Natural killer cell (primary cell): ENCODE measurements at places on chromosomes 6 and 20. TPM values are rescaled to one million over a fixed set of nuclear protein-coding genes. Genes with fewer than 3 reads are reported as not detected.

RIPPLY2 gene
- not detected for total RNA-seq

COL9A1 gene
- total RNA-seq, result not detected

DNA sequence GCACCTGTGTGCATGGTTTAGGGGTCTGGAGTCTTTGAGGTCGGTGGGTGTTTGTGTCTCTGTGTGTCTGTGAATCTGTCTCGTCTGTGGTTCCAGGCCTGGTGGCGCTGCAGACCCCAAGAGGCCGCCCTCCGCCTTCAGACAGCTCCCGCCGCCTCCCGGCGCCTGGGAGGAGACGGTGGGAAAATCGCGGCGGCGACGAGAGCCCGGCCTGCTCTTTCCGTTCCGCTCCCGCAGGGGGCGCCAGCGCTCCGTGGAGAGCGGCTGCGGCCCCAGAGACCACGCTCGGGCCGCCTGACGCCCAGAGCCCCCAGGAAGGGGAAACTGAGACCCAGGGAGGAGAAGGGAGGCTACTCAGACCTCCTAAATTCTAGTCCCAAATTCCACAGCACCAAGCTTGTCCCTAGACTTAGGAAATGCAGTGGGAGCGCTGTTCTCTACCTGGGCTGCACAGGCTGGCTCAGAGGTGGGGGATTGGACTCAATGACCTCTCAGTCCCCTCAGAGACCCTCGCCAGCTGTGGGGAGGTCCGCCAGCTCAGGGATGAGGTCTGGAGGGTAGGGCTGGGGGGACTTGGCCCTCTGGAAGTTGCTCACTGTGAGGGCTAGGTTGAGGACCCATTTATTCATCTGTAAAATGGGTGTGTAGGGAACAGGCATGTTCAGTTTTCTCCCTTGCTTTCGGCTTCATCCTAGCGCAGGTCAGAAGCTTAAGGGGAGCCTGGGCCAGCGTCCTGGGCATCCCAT, 36.9 kb upstream of the BLCAP start:
- peak; percentile 35 for DNase-seq

SMOC2 gene
- not detected for total RNA-seq

GRCh38 chr20:53599378-53599777, 5.7 kb upstream of the ZNF217 start:
- no peak for DNase-seq

PTK6 gene
- 0.16 TPM for total RNA-seq

GRCh38 chr20:11248011-11248409, 574.2 kb upstream of the JAG1 start:
- no peak for DNase-seq

RFX6 gene
- total RNA-seq, result not detected

DNA sequence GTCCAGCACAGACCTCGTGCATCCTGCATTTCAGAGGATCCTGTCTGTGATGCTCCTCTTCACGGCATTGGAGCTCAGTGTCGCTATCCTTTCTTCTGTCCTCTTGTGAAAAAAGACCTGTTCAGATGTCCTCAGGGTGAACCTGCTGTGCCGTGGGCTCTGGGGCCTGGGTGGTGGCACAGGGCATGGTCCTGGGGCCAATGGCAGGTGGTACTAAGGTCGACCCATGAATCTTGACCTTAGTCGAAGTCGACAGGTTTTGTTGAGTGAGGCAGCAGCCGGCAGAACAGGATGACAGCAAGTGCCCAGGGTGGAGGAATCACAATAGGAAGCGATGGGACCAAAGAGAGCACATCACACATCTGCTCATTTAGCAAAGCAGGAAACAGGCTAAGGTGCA, 22.0 kb upstream of the MAS1L start:
- no peak for DNase-seq

DNA sequence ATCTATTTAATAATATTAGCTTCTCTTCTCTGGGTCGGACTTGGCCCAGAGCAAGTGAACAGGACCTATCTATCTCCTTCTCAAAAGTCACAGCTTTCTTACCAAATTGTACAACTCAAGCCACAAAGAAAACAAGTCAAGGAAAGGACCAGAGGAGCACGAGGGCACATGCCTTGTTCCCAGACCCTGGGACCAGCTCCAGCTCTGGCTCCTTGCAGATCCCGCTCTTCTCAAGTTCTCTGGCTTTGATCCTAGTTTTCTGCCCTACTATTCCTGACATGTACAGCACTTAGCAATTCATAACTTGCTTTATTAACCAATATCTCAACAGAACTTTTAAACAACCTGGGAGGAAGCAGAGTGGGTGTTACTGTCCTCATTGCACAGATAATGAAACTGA, 185.9 kb downstream of the ESR1 start:
- DNase-seq, result no peak

DNA sequence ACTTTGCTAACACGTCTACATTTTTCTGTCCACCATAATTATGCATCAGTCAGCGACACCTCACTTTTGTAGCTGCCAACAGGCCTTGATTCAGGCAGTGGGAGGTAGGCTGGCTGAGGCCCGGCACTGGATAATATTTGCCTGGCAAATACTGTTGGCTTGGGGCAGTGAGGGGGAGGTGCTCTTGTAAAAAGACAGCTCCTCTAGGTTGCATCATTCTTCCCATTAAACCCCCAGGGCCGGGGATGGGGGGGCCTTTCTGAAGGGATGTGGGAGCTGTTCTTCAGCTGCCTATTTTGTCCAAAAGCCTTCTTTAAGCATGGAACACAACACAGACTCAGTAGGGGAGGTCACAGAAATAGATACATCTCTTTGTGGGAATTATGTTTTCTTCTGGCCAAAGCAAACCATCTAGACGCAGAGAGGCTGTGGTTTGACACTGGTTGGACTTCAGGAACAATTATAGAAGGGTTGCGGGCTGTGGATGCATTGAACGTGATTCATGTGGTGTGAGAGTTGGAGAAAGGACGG, 338.3 kb upstream of the NT5E start:
- DNase-seq, result no peak

TAGAP gene
- total RNA-seq, result 139 TPM

DNA sequence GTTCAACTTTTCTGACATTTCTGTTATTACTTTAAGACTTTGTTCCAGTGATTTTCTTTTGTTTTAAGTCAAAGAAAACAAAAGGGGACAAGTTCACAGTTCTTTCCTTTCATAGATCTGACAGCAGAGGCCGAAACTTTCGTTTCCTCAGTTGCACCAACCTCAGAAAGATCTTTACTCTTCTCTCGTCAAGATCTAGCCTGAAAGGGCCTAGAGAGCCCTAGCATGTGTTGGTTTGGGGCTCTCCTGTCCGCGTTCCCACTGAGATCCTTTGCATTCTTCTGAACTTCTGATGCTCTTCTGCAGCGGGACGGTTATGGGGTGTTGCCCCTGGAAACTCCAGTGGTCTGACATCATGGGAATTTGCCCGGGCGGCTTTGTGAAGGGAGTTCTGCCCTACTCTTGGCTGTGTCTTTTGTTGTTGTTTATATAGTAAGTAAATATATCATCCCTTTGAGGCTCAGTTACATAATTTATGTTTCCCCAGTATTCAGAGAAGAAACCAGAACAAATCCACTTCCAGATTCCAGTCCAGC, 129.1 kb downstream of the SASH1 start:
- no peak for DNase-seq

GRCh38 chr20:46073024-46073423, 16.7 kb downstream of the NCOA5 start:
- DNase-seq, result no peak

BPHL gene
- 2.9 TPM for total RNA-seq

DNA sequence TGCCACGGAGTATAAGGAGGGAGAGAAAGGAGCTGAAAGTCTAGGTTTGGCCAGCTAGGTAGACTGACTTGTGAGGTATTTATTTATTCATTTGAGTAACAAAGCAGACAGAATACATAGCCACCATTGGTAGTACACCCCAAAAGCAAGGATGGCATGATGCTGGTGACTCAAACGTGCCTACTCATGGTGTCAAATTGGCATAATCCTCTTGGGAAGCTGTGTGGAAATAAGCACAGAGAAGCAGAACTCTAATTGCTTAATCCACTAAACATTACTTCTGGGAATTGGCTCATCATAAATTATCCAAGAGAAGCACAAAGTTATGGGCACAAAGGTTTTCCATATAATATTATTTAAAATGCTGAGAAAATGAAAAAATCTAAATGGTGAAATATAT, 2.5 kb downstream of the DEFB132 start:
- no peak for DNase-seq

RCAN2 gene
- total RNA-seq, result not detected

GRCh38 chr20:63492982-63493381, 5.9 kb downstream of the EEF1A2 start:
- no peak for DNase-seq

- no peak for DNase-seq
Measured at GRCh38 chr20:38581013-38581412, at the start of gene ADIG. TSS of gene ADIG (plus strand) at chr20:38581197. CDS start at chr20:38581251, 54 bp downstream.

GRCh38 chr6:124928851-124929250, 33.4 kb upstream of the RNF217 start:
- no peak for DNase-seq

OR2J3 gene
- not detected for total RNA-seq

GRCh38 chr6:124319410-124319809, 515.7 kb downstream of the NKAIN2 start:
- no peak for DNase-seq

- no peak for DNase-seq
Measured at GRCh38 chr6:44567406-44567805, 179.9 kb downstream of the CDC5L start.

CRIP3 gene
- 3.6 TPM for total RNA-seq

GRCh38 chr6:53282741-53283140, 66.0 kb downstream of the ELOVL5 start:
- no peak for DNase-seq

DNA sequence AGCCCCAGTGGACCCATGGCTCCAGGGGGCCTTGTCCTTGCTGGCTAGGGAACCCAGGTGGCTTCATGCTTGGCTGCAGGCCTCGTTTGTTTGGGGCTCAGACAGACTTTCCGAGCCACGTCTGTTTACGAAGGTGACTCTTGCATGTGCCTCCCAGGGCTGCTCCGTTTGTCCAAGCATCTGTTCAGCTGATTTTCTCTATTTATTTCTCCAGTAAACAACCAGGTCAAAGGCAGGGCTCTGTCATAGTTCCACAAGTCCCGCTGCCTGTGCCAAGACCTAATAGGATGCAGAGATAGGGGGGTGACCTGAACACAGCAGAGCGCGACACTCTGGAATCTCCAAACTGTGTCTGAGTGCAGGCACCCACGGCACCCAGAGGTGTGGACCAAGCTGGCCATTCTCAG, 12.8 kb upstream of the SPO11 start:
- no peak for DNase-seq

- DNase-seq, result no peak
Measured at GRCh38 chr6:5510331-5511133, 249.2 kb downstream of the FARS2 start.

POFUT1 gene
- total RNA-seq, result 14.5 TPM

TSBP1 gene
- total RNA-seq, result not detected

ZFP57 gene
- total RNA-seq, result not detected

PTGIS gene
- not detected for total RNA-seq

GRCh38 chr6:107670792-107671199, 153.3 kb downstream of the SCML4 start:
- DNase-seq, result peak; percentile 38

GRCh38 chr20:43917380-43917779, 2.7 kb downstream of the TOX2 start:
- no peak for DNase-seq

ADGB gene
- total RNA-seq, result not detected

GSTA1 gene
- total RNA-seq, result not detected

PLCB1 gene
- 66.2 TPM for total RNA-seq

OR2H1 gene
- total RNA-seq, result not detected

DNA sequence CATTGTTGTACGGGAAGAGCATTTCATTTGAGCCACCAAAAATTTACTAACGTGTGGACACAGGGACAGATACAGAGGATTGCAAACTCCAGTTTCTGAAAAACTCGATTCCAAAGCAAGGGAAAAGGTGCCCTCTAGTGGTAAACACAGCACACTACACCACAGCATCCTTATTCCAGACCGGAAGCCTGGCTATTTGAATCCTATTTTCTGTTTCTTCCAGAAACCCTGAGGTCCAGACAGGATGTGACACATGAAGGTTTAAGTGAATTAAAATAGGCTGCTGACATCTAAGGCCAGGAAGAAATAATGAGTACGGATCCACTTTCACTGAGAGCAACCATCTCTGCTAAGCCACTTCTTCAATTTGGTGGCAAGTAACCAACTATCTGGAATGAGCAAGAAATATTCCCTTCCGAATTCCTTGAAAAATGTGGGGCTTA, 31.8 kb upstream of the GMPR start:
- peak; percentile 72 for DNase-seq

DNA sequence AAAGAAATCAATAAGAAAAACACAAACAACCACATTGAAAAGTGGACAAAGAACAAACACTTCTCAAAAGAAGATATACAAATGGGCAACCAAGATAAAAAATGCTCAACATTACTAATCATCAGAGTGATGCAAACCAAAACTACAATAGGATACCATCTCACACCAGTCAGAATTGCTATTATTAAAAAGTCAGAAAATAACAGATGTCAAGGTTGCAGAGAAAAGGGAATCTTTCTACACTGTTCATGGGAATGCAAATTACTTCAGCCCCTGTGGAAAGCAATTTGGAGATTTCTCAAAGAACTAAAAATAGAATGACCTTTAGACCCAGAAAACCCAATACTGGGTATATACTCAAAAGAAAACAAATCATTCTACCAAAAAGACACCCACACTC, 29.8 kb downstream of the KIF6 start:
- no peak for DNase-seq

GRCh38 chr6:132504757-132505156, 8.2 kb downstream of the STX7 start:
- DNase-seq, result no peak

- DNase-seq, result no peak
Measured at GRCh38 chr6:37717836-37718251, 20.2 kb upstream of the MDGA1 start.

GRCh38 chr6:17959302-17959701, 28.1 kb downstream of the KIF13A start:
- no peak for DNase-seq

MLN gene
- not detected for total RNA-seq

- DNase-seq, result no peak
Measured at GRCh38 chr6:135299256-135299655, 118.1 kb downstream of the MYB start.

- no peak for DNase-seq
Measured at GRCh38 chr6:125797120-125797885, 6.5 kb downstream of the NCOA7 start.

C20orf202 gene
- total RNA-seq, result 0.75 TPM
